Endothelial cell (in vitro differentiated cells): ENCODE measurements at places on chromosomes 2 and 18.
A peak's percentile ranks its signal among the peaks of the same experiment; 100 is the strongest.

GRCh38 chr2:238305965-238306671 is 14.2 kb upstream of the TRAF3IP1 start:
- DNase-seq, result no peak

DNA sequence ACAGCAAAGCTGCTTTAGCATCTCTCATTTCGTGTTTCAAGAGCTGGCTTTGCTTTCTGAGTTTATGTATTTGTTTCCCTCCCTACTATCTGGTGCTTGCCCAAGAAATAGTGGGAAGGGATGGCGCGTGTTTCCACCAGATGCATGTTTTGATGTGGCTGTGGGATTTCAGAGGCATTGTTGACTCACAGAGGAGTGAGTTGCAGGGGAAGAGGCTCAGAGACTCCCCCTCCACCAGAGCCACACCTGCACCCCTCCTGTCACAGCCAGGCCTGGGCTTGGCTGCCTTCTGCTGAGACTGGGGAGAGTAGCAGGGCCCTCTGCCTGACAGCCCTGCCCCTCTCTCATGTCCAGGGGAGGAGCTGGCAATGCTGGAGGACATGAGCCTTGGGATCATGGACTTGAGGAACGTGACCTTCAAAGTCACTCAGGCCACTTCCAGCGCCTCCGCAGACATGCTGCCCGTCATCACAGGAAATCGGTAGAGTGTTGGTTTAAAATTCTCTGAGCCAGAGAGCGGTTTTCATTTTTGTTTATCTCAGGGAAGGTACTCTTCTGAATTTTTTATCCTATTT is 42.9 kb downstream of the COA5 start:
- DNase-seq, result no peak

DNA sequence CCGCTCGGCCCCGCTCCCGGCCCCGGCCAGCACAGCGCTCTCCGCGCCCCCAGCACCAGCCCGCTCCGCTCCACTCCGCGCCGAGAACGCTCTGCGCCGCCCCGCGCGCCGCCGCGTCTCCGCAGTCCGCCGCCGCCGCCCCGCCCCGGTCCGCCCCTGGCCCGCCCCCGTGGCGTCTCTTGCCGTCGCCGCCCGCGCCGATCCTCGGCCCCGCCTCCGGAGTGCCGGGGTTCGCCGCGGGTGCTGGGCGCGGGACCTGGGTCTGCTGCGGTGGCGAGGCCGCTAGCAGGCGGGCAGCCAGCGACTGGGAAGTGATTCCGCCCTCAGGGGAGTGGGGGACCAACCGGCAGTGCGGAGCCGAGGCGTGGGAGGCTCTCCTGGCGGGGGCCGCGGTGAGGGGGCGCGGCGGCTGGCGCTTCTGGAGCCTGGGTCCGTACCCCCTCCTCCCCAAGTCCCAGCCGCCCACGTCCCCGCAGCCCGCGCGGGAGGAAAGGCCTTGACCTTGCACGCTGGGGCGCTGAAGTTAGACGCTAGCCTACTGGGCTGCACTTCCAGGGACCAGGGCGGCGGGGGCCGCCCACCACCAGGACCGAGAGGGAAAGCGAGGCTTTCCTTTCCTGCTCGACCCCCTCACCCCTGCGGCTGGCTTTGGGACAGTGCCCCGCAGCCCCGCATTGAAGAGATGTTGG is at the start of gene HS6ST1:
HS6ST1 (minus strand) TSS at position 93 of the 689 bp plus-strand sequence. CDS start 305 bp downstream, outside the sequence.
- DNase-seq, result peak; percentile 86

DNA sequence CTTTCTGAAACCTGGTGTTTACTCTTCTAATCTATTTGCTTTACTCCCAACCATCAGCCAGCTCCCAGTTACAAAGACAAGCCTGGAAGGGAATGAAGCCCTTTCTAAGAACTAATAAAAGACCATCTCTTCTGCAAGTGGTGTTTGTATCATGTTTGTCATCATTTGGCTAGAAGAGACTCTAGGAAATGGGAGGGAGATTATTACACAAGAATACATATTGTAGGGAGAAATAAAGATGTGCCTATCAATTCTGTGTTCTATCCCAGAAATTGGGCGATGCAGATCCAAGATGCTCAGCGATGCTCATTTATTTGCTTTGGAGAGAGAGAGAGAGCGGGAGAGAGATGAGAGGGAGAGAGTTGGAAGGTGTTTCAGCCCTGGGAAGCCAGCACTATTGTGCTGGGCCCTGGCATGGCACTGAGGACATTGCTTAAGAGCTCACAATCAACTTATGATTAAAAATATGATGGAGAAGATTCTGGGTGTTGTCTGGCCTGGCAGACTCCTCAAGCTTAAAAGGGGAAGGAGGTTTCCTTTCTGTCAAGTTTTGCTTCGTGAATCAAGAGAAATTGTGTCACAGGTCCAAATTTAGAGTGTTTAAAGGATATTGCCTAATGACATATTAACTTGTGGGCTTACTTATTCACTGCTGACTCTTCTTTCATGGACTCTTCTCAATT is 41.8 kb upstream of the AFF3 start:
- DNase-seq, result no peak

- DNase-seq, result no peak
Measured at GRCh38 chr2:191617575-191617974, 60.4 kb upstream of the NABP1 start.

DNA sequence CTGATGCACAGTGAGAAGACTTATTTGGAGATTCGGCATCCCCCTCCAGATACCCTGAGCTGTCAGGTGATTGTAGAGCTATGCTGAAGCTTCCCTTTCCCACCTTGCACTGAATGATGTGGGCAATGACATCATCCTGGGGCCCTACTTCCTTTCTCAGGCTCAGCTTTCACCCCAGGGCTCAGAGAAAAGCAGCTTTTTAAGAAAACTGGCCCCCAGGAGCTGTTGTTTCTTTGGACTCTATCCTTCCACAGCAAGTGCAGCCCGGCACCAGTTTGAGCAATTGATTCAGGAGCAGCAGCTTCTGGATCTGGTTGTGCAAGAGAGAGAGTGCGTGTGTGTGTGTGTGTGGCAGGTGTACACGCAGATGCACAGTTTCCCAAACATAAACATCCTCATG is 251.3 kb downstream of the ANAPC1 start:
- DNase-seq, result no peak
